ENCODE measurements at places on chromosomes 2 and 18. TPM values are rescaled to one million over a fixed set of nuclear protein-coding genes. Genes with fewer than 3 reads are reported as not detected.
A peak's percentile ranks its signal among the peaks of the same experiment; 100 is the strongest.

- DNase-seq, result no peak
These were observed 24.4 kb downstream of the GBX2 start for GRCh38 chr2:236143811-236144210.

Gene MEP1B
- total RNA-seq, result not detected

DNA sequence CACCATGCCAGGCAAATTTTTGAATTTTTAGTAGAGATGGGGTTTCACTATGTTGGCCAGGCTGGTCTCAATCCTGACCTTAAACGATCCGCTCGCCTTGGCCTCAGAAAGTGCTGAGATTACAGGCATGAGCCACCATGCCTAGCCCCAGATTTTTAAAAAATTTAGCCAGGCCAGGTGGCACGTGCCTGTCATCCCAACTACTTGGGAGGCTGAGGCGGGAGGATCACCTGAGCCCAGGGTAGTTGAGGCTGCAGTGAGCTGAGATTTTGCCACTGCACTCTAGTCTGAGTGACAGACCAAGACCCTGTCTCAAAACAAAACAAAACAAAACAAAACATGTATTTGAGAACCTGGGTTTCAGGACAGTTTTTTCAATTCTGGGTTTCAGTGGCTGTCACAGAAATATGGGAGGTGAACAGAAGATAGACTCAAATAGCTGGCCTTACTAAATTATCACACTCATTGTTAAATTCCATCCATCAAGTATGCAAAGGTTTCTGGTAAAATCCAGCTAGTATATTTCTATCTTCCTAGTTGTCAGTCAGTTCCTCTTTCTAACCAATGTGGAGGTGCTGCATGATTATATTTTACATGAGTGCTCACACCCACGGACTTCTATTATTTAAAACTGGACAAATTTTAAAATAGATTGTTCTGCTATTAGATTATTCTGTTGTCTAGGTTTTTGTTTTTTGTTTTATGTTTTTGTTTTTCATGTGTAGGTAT is 5.4 kb downstream of the ALPG start:
- no peak for DNase-seq

Gene MAP3K19
- total RNA-seq, result not detected

- DNase-seq, result no peak
These were observed 167.3 kb upstream of the SKOR2 start for GRCh38 chr18:47418746-47419145.

Gene TXNDC2
- total RNA-seq, result 0.18 TPM

DNA sequence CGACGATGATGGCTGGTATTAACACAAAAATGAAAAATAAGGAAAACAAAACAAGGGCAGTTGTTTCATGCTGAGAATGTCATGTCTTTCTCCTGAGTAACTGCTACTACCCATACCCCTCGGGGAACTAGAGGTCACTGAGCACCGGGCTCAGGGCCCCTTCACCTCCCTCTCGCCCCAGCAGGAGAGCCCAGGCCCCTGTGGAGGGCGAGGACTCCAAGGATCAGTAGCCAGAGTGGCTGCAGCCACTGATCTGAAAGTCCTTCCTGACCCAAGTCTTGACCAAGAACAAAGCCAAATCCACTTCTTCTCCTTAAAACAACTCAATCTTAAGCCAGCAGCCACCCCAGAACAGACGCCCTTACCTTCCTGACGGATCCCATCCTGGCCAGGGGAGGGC is 25.5 kb downstream of the ST8SIA5 start:
- DNase-seq, result no peak

Gene FAHD2B
- total RNA-seq, result 7.9 TPM

GRCh38 chr2:69945441-69945840 is 16.0 kb downstream of the ASPRV1 start:
- no peak for DNase-seq

DNA sequence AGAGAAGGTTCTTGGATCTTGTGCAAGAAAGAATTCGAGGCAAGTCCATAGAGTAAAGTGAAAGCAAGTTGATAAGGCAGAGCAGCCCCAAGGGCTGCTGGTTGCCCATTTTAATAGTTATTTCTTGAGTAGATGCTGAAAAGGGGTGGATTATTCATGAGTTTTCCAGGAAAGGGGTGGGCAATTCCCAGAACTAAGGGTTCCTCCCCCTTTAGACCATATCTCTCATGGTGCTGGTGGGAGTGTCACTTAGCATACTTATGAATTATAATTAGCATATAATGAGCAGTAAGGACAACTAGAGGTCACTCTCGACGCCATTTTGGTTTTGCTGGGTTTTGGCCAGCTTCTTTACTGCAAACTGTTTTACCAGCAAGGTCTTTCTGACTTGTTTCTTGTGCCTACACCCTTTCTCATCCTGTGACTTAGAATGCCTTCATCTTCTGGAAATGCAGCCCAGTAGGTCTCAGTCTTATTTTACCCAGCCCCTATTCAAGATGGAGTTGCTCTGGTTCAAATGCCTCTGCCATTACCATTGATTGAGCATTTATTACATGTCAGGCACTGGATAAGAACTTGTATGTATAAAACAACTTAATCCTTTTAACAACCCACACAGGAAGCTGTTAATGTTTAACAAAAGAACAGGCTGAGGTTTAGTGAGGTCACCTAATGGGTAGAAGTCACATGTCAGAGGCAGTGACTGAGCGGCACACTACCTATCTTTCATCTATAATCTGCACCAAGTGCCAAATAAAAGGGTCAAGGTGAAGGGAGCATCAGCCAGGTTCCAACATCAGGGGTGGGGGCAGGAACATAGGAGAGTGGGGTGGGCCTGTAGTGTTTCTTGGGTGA is 250.9 kb downstream of the ICOS start:
- DNase-seq, result no peak

GRCh38 chr18:51716277-51716676 is 518.8 kb upstream of the MEX3C start:
- no peak for DNase-seq

- no peak for DNase-seq
These were observed 48.4 kb downstream of the PLEKHB2 start for GRCh38 chr2:131153529-131153928.

- DNase-seq, result no peak
These were observed 186.8 kb downstream of the RDH14 start for GRCh38 chr2:18373664-18374063.

GRCh38 chr2:175690113-175690837 is 311.8 kb downstream of the LNPK start:
- DNase-seq, result peak; percentile 78

Gene SERPINB7
- 100 TPM for total RNA-seq

DNA sequence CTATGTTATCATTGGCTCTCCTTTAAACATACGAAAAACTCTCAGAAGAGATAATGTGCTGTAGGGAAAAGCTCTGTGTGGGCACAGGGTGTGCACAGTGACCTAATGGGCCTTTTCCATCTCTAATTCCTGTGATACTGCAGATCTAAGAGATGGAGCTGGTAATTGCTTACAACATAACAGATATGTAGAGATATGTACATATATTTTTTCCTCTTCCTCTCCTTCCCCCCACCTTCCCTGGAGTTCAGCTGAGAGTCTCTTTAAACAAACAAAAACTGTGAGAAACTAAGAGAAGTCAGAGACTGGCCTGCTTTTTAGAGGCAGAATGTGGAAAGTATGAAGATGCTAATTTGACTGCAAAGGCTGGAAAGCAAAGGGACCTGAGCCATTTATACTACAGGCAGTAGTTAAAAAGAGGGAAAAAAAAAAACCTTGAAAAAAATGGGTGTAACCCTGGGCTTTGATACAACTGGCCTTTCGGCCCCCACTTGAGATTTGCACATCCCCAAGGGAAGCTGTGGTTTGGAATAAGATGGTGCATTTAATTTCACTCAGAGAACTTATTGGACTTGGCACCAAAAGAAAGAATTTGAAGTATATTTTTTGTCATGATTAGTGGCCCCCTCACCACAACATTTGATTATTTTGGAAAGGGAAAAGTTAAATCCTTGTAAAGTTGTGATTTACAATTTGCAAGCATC is 502.2 kb upstream of the ZEB2 start:
- peak; percentile 28 for DNase-seq

GRCh38 chr2:219422952-219423534 is 4.9 kb downstream of the DES start:
- no peak for DNase-seq

DNA sequence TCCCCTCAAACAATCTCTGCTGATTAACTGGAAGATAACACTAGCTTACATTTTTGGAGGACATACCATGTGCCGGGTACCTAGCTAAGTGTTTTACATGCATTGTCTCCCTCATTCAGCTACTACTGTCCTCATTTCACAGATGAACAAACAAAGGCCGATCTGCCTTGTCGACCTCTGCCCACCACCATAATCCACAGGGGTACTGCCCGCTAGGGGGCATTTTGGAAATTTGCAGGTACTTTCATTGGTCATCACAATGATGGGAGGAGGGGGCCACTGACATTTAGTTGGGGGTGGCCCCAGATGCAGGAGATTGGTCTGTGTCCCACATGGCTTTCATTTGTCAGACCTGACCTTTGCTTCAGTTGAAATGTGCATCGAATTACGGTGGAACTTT is 3.9 kb upstream of the TMEM163 start:
- DNase-seq, result no peak

DNA sequence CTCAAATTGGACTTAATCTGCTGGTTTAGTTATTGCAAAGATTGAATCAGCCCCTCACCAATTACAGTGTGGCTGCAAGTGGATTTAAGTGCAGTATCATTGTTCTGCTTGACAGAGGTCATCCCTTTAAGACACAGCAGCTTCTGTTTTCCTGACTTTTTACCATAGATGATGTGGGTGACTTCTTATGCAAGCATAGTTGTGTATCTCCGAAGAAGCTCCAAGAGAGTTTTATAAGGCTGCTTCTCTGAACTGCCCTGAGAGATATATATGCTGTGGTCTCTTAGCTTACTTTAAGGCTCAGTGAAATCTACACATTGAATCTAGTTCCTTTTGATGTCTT is 3.5 kb downstream of the TRIB2 start:
- DNase-seq, result peak; percentile 30

GRCh38 chr2:136990316-136990715 is 225.0 kb downstream of the THSD7B start:
- no peak for DNase-seq

GRCh38 chr18:10142496-10143160 is 228.8 kb downstream of the VAPA start:
- DNase-seq, result peak; percentile 31

GRCh38 chr2:118431165-118431517 is 342.9 kb downstream of the INSIG2 start:
- DNase-seq, result no peak

- DNase-seq, result no peak
These were observed 675.0 kb downstream of the SATB2 start for GRCh38 chr2:198782734-198783133.

DNA sequence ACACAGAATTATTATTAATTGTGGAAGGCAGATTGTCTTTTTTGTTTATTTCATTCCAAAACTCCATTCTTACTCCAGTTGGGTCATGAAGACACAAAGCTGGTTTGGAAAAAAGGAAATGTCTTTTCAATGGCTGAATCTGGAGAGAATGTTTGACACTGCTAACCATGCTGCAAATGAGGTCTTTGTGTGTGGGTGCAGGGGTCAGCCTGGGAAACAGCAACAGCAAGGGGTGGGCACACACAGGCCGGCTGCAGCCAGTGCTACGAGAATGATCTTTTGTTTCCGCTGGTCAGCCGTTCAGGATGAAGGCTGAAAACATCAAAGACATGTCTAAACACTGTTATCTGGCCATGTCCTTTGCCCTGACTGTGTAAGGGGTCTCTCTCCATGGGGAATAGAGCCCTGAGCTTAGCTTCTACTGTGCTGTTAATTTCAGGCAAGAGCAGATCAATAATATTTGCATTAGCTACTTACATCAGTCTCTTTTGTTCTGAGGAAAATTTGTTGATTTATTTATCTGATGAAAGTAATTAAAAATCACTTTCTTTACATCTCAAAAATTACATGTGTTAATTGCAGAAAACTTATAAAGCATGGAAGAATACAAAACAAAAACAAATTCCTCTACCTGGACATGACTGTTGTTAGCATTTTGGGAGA is 33.3 kb upstream of the E2F6 start:
- DNase-seq, result no peak

- DNase-seq, result no peak
These were observed 515.8 kb downstream of the GALR1 start for GRCh38 chr18:77765468-77765867.

GRCh38 chr2:28300485-28301341 is 91.9 kb upstream of the FOSL2 start:
- DNase-seq, result peak; percentile 98

Gene TUBA4B
- not detected for total RNA-seq

Gene RBM45
- 17.9 TPM for total RNA-seq

- no peak for DNase-seq
These were observed 84.7 kb upstream of the SP3 start for GRCh38 chr2:174049895-174050294.

DNA sequence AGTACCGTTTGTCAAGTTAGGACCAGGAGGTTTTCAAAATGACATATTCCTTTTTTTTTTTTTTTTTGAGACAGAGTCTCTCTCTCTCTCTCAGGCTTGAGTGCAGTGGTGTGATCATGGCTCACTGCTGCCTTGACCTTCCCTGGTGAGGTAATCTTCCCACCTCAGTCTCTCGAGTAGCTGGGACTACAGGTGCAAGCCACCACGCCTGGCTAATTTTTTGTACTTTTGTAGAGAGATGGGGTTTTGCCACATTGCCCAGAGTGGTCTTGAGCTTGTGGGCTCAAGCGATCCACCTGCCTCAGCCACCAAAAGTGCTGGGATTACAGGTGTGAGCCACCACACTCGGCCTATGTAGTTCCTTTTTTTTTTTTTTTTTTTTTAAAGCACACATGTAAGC is 127.9 kb upstream of the SEC11C start:
- no peak for DNase-seq

Gene NCKAP5
- 3.9 TPM for total RNA-seq

DNA sequence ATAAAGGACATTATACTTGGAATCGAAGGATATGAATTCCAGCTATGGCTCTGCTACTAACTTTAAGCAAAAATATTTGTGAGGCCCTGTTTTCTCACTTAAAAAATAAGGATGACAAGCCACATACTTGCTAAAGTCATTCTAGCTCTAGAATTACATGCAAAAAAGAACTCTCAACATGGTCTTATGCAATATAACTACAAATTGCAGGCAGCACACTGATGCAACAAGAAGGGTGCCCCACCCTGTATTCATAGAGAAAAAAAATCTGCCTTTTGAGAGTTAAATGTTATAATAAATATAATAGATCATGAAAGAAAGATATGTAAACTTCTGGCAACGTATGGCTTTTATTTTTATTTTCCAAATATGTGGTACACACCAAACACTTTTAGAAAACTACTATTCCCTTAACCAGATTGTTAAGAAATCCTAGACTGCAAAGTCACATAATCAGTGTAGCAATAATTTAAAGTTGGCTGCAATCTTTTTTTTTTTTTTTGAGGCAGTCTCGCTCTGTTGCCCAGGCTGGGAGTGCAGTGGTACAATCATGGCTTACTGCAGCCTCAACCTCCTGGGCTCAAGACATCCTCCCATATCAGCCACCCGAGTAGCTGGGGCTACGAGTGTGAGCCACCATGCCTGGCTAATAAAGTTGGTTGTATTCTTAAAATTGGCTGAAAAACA is 40.2 kb upstream of the WDSUB1 start:
- DNase-seq, result peak; percentile 39

- no peak for DNase-seq
These were observed 15.5 kb downstream of the REG3G start for GRCh38 chr2:79041032-79041448.
